GM19239 (cell line): ENCODE measurements at places on chromosomes 11 and 22.

GRCh38 chr11:90947930-90948329, 725.1 kb upstream of the CHORDC1 start:
- no peak for DNase-seq

- peak; percentile 45 for DNase-seq
Observed at GRCh38 chr22:22720201-22720723, 75.8 kb downstream of the GGTLC2 start.

GRCh38 chr11:103806130-103806895, 230.1 kb upstream of the DDI1 start:
- no peak for DNase-seq

- no peak for DNase-seq
Observed at GRCh38 chr22:38144025-38144405, 33.5 kb upstream of the BAIAP2L2 start.

GRCh38 chr22:42848941-42849550, 8.0 kb downstream of the ARFGAP3 start:
- DNase-seq, result no peak

GRCh38 chr11:132751516-132752250, 780.6 kb downstream of the OPCML start:
- DNase-seq, result no peak
